Stimulated activated CD8-positive, alpha-beta memory T cell treated with anti-CD3 and anti-CD28 coated beads, Interleukin-7, amount 100 ng/mL, for 48 hours (primary cell): ENCODE measurements at places on chromosomes 7 and 10.
A peak's percentile ranks its signal among the peaks of the same experiment; 100 is the strongest.

- peak; percentile 88 for DNase-seq
Observed at GRCh38 chr7:923108-924041, 31.1 kb downstream of the ADAP1 start.

DNA sequence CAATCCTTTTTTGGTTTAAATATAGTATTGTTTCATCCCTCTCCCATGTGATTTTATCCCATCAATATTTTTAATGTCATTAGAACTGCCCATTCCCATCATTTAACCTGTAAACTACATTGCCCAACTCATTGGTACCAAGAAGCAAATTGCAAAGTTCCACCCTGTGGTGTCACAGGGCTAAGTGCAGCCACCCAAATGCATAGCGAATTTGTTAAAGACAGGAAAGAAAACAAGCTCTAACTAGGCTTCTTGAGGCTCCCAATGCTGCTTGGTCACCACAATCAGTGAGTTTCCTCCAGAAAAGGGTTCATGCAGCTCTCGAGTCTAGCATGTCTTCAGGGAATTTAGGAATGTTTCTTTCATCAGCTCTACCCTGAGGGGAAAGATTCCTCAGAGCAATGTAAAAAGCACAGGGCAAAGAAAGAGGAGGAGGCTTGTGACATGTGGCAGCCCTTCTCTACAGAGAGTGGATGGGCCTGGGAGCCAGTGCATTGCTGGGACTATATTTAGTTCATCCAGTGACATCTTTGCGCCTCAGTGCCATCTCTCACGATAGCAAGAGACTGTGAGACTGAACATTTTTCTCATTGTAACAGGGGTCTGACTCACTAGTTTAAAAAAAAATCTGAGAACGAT is 58.1 kb downstream of the CAV1 start:
- DNase-seq: no peak

DNA sequence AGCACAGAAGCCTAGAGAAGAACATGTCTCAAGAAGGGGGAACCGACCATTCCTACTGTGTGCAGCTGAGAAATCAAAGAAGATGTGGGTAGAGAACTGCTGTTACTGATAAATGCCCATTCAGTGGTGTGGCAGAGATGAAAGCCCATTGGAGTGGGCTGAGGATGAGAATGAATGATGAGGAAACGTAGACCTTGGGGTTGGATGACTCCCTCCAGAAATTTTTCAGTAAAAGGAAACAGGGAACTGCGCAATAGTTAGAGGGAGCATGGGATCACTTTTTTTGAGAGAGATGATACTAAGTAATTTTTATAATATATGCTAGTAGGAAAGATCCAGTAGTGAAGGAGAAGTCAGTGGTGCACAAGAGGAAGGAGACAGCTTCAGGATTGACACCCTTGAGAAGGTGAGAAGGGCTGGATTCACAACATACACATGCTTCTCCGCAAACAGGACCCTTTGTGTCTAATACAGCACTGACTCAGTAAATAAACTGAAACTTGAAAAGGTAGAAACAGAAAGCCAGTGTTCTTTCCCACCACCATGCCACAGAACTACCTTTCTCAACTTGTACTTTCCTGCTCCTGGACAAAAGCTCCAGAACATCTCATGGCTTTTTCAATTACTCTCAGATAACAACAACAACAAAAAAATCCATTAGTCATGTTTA is 104.7 kb upstream of the IL6 start:
- no peak for DNase-seq

DNA sequence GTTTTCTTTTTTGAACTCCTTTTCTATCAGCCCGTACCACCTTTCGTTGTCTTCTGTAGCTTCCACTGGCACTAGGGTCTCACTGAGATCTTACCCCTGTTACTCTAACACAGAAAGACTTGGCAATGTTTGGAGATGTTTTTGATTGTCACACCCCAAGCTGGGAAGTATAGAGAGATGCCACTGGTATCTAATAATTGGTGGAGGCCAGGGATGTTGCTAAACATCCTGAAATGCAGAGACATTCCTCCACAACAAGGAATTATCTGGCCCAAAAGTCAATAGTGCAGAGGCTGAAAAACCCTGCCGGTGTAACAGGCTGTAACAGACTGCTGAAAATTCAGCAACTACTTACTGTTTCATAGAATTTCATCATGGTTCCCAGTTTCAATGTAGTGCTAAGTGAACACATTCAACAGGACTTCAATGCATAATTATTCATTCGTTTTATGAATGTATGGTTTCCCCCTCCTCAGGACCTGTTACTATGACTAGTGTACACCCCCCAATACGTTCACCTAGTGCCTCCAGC is 115.9 kb downstream of the TRIM24 start:
- no peak for DNase-seq
